ENCODE measurements at places on chromosomes 16 and 17. TPM values are rescaled to one million over a fixed set of nuclear protein-coding genes. Genes with fewer than 3 reads are reported as not detected.

DNA sequence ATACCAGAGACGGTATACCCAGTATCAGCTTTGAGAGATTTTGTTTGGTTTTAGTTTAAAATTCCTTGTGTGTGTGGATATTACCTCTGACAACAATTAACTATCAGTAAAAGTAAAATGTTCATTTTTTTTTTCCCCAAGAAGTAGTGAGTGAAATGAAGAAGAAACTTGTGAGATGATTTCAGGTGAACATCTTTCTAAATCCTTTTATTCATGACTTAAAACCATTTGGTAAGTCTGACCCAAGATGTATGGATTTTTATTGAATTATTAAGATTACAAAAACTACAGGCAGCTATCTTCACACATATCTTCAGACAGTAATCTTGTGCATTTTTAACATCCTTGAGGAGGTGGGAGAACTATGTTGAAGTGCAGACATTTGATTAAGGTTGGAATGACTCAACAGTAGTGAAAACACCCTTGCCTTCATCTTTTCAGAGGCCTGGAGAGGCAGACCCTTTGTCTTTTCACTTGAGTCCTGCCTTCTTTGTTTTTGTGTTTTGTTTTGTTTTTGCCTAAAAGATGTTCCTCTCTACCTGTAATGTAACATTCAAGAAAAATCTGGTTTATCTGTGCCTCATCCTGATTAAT, 240.3 kb upstream of the TBX2 start:
- ATAC-seq: no peak

The CLEC3A gene
- not detected for total RNA-seq

The OR4D1 gene
- total RNA-seq: 0.15 TPM

The KRTAP1-1 gene
- total RNA-seq: not detected

DNA sequence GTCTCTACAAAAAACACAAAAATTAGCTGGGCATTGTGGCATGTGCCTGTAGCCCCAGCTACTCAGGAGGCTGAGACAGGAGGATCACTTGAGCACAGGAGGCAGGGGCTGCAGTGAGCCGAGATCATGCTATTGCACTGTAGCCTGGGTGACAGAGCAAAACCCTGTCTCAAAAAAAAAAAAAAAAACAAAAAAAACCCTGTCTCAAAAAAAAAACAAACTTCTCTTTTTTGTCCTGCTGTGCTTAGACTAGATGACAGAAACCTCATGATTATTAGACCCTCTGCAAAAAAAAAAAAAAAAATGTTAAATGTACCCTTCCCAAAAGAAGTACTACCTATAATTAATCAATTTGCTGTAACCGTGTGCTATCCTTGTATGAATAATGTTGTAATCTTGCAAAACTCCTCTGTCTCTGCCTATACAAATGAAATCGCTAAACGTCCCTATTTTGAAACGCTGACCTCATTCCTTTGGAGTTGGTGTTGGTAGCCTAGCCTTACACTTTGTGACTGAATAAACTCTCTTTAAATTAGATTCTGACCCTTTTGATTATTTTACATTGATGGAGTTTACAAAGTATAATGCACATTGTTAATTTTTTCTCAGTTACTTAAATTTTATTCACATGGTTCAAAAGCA, 13.6 kb upstream of the DHRS7B start:
- no peak for ATAC-seq

DNA sequence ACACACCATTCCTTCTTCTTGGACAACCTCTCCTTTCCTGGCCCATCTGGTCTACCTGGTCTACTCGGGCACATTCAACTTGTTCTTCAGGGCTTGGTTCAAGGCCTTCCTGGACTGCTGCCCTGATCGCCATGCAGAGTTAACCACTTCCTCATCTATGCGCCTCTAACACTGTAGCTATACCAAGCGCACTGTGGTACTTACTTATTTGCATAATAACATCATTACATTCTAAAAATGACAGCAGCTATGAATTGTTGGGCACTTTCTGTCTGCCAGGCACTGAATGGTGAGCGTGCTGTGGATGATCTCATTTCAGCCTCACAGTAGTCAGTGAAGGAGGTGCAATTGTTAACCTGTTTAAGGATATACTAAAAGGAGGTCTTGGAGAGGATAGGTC, 66.9 kb upstream of the SDK2 start:
- peak; percentile 57 for ATAC-seq

DNA sequence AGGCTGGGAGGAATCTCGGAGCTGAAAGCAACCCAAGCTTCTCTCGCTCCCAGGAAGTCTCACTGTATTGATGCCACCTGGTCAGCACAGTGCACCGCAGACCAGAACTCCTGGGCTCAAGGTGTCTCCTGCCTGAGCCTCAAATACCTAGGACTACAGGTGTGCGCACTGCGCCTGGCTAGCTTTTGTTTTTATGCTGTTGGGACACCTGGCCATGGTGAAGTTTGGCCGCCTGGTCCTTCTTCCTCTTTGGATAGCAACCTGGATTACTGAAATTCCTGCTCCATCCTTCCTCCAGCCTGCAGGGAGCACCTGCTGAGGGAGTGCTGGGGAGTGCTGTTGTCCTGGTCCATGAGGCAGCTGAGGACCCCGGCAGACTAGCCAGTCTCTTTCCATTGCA, 56.6 kb downstream of the COTL1 start:
- ATAC-seq: no peak

The MYL11 gene
- not detected for total RNA-seq

The PDILT gene
- total RNA-seq: not detected

DNA sequence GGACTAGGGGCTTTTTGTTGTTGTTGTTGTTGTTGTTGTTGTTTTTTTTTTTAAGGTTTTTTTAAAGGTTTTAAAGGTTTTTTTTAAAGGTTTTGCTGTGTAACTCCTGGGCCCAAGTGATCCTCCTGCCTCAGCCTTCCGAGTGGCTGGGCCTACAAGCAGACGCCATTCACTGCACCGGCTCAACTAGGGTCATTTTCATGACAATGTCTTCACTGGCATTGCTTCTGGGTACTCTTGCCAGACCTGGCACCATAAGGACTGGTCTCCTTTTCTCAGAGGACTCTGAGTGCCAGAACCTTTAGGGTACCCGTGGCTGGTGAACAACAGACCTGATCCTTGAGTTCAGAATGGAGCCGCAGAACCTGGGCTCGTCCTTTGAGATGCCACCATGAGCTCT, 20.4 kb downstream of the POLR3E start:
- no peak for ATAC-seq

GRCh38 chr17:2936771-2937321, 126.6 kb downstream of the OR1D5 start:
- no peak for ATAC-seq

DNA sequence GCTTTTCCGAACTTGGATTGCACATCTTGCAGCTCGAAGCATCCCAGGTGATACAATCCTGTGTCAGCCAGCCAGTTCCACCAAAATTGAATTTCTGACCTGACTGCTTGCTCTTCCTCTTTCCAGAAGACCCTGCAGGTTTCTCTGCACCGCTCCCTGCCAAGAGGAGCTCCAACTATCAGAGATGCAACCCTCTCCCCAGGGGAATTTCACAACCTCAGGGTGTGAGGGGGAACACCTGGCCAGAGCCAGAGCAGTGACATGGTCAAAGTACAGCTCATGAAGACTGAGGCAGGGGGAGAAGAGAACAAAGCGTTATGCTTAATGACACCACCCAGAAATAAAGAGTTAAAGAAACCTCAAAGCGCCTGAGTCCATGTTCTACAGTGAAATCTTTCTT, 25.0 kb downstream of the ZNF423 start:
- no peak for ATAC-seq

All from activated T-helper 17 cell treated with anti-CD3 and anti-CD28 coated beads, Interleukin-2, amount 50 U/mL, for 72 hours (primary cell).